ENCODE measurements at places on chromosomes 4 and X. TPM values are rescaled to one million over a fixed set of nuclear protein-coding genes. Genes with fewer than 3 reads are reported as not detected.

GRCh38 chr4:67871867-67872266 is 11.9 kb downstream of the TMPRSS11D start:
- H3K27ac ChIP-seq = no peak overlapping the region
- H3K27me3 ChIP-seq = peaks cover 2% of the 10 kb centered on the region
- no peaks in the 10 kb centered on the region for H3K36me3 ChIP-seq
- no peak overlapping the region for H3K4me3 ChIP-seq

DNA sequence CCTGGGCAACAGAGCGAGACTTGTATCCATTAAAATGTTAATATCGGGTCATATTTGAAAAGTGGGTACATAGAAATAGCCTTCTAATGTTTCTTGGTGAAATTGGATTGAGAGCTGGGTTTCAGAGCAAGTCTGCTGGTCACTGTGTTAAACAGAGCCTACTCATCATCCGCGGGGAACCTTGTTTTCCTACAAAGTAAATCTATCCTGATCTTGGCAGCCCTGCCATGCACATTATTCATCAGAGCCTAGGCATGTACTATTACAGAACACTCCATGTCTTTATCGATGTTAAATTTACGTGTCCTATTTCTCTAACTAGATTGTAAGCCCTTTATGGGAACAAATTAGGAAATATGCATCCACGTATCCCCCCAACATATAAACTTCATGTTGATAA is 18.7 kb downstream of the SETD7 start:
- H3K27ac ChIP-seq = no peak overlapping the region
- DNase-seq = no peak

DNA sequence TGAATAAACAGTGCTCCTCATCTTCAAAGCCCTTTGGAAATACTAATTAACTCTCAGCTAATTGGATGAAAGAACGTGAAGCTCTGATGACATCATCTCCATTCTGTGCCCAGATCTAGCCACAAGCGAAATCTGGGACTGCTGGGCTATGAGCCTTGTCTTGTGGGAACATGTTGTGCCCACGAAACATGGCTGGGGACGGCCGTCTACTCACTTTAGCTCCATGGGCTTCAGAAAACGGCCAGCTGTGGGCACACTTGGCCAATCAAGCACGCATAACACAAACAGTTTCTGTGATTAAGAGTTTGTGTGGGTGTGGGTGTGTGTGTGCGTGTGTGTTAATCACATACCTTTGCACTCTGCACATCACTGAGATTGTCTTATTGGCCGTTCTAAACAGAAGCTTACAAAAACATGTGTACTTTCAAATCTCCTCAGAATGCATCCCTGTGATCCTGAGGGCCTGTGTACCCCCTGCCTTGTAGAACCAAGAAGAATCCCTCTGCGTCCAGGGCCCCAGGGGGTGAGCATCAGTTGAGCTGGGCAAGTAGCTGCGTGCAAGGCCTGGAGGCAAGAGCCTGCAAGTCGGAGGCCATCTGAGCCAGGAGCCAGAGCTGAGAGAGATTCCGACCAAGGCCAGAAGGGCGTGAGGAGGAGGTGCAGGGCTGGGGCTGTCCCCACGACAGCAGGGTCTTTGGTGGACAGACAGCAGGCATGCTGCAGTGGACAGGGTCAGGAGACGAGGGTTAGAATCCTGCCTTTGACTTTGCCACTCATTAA is 18.7 kb upstream of the ZNF185 start:
- H3K4me1 ChIP-seq = no peaks in the 10 kb centered on the region
- DNase-seq = no peak
- H3K27ac ChIP-seq = no peak overlapping the region
- H3K4me3 ChIP-seq = no peak overlapping the region
- no peaks in the 10 kb centered on the region for H3K27me3 ChIP-seq

GRCh38 chr4:189305500-189305899 is 635.2 kb upstream of the FRG1 start:
- H3K27me3 ChIP-seq = no peaks in the 10 kb centered on the region
- no peak for DNase-seq
- H3K4me1 ChIP-seq = no peaks in the 10 kb centered on the region
- no peaks in the 10 kb centered on the region for H3K36me3 ChIP-seq
- H3K27ac ChIP-seq = no peak overlapping the region

DNA sequence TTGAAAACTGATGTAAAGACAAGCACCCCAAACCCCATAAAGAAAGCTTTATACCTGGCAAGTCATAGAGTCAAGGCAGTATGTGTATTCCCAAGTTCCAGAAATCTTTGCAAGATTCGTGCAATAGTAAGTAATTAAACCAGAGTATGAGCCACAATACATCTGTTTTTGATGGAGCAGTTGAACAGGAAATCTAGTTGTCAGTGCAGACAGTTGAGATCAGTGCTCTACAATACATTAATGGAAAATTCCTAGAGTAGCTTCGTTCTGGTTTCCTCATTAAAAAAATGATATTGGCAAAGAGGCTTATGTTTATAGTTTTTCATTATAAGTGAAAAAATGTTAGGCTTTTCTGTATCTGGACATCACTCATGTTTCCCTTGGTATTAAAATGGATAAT is 575.3 kb downstream of the TRIML1 start:
- no peaks in the 10 kb centered on the region for H3K27me3 ChIP-seq
- no peak for DNase-seq

DNA sequence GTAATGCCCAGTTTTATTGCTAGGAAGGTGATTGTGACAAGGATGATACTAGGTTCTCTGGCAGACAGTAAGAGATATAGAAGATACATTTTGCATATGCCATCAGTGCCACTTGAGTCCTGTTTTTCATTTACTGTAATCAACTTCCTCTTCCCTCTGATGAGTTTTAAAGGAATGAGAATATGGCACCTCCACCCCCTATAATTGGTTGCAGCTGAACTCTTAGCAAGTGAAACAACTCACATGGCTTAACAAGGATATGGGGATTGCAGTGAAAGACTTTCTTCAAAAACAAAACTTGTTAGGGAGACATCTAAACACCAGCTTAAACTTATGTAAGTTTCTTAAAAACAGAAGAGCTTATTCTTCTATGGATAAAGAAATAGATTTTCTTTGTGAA is 90.0 kb downstream of the AREG start:
- peaks cover 5% of the 10 kb centered on the region for H3K27me3 ChIP-seq
- DNase-seq = no peak
- no peak overlapping the region for H3K4me3 ChIP-seq
- H3K36me3 ChIP-seq = no peaks in the 10 kb centered on the region
- H3K4me1 ChIP-seq = no peaks in the 10 kb centered on the region
- H3K27ac ChIP-seq = no peak overlapping the region

CTAG1A gene
- not detected for total RNA-seq

MAGEA8 gene
- not detected for total RNA-seq

MAGEE2 gene
- total RNA-seq = not detected
